ENCODE measurements at places on chromosomes 2 and 18.

DNA sequence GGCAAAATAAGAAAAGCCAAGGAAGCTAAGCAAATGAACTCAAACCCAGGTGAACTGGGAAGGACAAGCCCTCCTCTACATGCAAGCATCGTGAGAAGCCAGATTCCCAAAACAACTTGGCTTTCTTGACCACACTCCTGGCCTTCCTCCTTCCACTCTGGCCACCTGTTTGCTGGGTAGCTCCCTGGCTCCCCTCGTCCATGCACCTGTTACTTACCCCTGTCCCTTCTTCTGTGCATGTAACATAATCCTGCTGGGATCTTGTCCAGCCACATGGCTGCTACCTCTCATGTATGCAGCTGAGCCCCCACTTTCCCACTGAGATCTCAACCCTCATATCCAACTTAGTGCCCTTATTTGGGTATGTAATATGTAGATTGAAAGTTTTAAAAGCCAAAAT lies 121.6 kb downstream of the MYO5B start:
- DNase-seq: no peak

GRCh38 chr2:178522950-178523595 lies 42.8 kb downstream of the PLEKHA3 start:
- DNase-seq: peak; percentile 95

DNA sequence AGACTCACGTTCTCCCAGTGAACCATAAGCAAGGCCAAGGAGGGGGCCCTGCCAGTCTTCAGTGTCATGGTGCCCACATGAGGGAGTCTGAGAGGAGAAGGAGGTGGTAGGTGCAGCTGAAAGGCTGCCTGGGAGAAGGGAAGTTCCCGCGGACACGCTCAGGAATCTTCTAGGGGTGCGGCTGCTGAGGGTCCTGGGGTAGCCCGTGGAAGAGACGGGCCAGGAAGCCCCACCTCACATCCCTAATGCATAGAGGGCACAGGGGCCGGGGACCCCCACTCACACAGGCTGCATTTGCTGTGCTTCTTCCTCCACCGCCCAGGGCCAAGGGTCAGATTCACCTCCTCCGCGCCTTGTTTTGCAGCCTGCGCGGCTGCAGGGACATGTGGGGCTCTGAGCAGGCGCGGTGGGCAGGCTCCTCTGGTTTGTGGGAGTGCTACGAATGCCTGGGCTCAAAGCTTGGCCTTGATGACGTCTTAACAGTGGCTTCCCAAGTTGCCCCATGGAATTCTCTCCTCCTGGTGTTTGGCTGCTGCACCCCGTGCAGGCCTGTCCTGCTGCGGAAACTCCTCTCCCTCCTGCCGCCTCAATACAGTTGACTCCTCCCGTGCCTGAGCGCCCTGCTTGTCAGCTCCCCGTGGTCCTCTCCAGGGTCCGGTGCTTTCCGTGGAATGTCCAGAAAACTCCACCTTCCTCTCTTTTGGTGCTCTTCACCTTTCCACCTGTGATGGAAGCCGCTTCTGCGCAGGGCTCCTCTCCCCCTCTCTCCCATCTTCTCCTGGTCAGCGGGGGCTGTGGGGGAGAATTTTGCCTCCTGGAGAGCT lies 95.7 kb downstream of the VAPA start:
- no peak for DNase-seq

DNA sequence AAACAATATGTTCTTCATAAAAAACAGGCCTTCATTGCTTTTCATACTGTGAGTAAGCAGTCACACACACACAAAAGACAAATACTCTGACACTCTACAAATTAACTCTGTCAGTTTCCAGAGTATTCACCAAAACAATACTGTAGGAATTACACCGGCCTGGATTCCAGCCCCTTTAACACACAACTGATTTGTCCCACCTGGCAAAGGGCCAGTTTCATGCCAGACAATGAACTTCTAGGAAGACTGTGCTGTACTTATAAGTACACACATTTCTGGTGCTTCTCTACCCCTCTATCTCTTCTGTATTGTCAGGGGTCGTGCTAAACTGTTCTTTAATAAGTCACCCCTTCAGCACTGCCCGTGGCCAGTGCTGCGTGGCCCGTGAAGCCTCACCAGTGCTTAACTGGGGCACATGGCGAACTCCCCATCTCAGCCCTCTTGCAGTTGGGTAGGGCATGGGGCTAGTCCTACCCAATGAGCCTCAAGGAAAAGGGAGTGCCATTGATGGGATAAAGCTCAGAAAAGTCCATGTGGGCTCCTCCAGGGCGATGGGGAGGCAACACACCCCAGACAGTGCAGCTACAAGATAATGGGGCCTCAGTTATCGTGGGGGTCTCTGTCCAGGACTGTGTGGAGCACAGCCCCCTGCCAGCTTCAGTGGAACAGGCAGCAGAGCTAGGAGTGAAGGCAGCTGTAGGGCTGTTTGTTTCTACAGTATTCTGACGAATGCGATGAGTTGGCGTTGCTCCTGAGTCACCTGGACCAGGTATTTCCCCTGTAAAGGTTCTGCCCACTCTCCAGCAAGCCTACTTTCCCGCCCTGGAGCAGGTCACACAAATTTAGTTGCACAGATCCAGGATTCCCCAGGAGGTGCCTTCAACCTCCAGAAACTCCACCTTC lies 99.0 kb downstream of the SP3 start:
- no peak for DNase-seq

GRCh38 chr18:12656938-12657683 lies 796 bp downstream of the SPIRE1 start:
- peak; percentile 77 for DNase-seq

DNA sequence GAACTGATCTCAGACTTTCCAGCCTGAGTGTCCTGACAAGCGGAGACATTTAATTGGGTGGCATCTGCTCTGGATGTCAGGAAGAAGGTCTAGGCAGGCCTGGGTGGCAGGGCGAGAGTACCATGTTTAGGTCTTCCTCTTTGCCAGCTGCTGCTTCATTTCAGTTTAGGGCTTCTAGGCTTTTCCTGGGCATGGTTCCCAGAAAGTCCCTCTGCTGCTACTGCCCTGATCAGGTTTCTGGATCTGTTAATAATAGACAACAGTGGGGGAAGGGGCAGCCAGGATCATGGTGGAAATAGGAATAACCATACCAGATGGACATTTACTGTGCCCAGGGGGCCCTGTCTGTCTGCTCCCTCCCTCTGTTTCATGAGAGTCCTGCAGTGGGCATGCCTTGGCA lies 2.3 kb upstream of the PLCD4 start:
- DNase-seq: no peak

- DNase-seq: no peak
These were observed 422.6 kb upstream of the ID2 start for GRCh38 chr2:8259106-8259840.

DNA sequence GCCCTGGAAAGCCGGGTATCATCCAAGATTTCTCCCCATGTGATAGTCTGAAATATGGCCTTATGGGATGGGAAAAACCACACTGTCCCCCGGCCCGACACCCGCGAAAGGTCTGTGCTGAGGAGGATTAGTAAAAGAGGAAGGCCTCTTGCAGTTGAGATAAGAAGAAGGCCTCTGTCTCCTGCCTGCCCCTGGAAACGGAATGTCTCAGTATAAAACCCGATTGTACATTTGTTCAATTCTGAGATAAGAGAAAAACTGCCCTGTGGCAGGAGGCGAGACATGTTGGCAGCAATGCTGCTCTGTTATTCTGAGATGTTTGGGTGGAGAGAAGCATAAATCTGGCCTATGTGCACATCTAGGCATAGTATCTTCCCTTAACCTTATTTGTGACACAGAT lies 26.8 kb downstream of the RUFY4 start:
- DNase-seq: no peak

- no peak for DNase-seq
These were observed 143.5 kb downstream of the KLHL14 start for GRCh38 chr18:32629292-32629691.

GRCh38 chr2:60934165-60934722 lies 52.9 kb downstream of the REL start:
- DNase-seq: no peak

- DNase-seq: peak; percentile 94
These were observed 63.9 kb upstream of the ASAP2 start for GRCh38 chr2:9142551-9143263.

GRCh38 chr2:226963528-226963927 lies 127.7 kb downstream of the RHBDD1 start:
- DNase-seq: no peak

- DNase-seq: peak; percentile 82
These were observed 34.5 kb downstream of the NEURL3 start for GRCh38 chr2:96470636-96471035.

- DNase-seq: no peak
These were observed 62.5 kb downstream of the GNAL start for GRCh38 chr18:11751341-11752115.

GRCh38 chr2:182545420-182546167 lies 118.8 kb upstream of the PDE1A start:
- no peak for DNase-seq

DNA sequence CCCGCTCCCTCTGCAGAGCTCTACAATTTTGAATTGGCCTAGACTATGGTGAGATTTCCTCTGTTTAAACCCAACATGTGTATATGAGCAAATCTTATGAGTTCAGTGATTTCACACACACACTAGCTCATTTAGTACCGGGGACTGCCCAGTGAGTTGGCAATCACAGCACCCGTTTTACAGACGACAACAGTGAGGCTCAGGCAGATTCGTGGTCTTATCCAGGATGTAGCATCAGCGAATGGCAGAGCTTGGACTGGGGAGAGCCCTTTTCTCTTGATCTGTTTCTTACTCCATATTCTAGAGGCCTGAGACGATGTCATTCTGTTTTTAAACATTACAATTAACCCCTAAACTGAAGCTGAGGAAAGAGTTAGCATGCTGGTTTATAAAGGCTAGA lies 419.9 kb downstream of the NBAS start:
- DNase-seq: no peak

DNA sequence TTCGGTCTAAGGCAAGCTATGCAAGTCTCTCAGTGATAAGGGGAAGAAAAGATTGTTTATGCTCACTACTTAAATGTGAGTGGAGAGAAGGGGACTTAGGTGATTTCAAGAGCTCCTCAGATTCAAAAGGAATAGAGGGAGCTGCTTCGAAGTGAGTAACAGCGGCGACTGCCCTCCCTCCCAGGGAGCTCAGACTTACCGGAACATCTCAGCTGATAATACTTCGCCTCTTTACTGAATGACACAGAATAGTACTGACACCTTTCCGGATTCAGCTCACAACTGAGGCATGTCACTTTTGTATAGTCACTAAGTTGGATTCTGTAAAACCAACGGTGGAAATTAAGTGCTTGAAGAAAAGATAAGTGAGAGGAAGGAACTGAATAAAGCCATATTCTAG lies 55.5 kb downstream of the DPP4 start:
- no peak for DNase-seq

GRCh38 chr2:208669394-208669793 lies 262.8 kb downstream of the PTH2R start:
- no peak for DNase-seq

DNA sequence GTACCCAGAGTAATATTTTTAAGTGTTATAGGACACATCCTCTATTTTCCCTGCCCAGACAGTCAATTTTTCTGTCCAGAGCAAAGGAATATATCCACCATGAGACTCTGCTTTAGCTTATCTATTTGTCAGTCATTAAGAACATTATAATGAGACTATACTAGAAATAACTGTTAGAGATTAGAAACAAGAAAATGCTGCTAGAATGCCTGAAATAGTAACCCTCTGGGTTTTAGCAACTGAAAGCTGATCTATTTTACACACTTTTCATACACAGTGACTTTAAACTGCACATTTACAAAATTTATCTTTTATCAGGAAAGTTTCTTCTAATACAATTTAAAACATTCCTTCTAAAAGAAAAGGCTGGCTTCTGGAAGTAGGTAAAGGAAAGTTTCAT lies 39.6 kb downstream of the MBD2 start:
- no peak for DNase-seq

- no peak for DNase-seq
These were observed 1.9 kb upstream of the SYT4 start for GRCh38 chr18:43279015-43279744.

DNA sequence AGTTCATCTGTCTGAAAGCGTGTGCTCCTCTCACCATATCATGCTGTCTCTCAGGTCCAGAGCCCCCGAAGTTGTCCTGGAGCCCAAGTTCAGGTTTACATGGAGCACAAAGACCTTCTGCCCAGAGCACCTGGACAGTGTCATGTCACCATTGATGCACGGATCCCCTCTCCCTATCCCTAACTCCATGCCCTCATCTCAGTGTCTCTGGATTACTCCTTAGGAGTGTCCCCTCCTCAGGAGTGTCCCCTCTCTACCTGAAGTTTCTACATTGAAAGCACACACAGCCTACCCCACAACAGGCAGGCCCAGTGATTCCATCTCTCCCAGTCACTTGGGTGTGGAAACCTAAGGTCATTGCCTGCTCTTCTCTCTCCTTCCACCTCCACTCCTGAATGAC lies 144.1 kb upstream of the NCKAP5 start:
- DNase-seq: no peak

DNA sequence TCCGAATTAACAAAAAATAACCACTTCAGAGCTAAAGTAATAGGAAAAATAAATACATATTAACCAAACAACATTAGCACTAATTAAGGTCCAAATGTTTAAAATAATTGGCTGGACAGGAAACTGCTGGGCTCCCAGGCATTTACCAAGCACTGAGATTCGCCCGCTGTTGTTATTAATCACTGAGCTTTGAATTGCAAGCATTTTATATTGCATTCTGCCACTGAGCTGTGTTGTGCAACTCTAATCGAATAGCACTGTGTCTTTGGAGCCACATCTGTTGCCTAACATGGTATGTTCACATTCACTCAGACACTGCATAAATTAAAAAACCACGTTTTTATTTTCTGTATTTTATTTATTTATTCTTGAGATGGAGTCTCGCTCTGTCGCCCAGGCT lies 88.9 kb downstream of the SOWAHC start:
- DNase-seq: no peak

DNA sequence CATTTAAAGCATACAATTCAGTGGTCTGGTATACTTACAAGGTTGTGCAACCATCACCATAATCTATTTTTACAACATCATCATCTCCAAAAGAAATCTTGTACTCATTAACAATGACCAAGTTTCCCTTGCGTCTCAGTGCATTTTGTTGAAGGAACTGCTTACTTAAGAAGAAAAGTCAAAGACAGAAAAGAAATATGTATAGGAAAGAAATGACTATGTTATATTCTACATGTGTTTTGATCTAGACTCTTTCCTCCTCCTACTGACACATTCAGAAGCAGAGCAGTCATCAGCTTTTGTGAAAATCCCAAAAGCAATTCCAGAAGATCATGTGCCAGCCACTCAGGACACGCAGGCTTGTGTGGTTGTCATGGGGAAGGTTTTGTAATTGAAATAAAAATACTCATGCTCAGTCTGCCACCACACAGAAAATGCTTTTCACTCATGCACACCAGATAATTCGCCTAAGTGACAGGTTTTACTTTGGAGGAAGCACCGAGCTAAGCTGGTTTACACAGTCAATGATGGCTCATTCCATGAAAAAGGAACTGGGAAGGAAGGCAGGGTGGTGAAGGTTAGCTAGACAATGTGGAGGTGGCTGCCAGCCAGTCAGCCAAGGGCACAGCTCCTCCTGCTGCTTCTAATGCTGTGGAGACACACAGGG lies 158.5 kb upstream of the REV1 start:
- DNase-seq: no peak

- DNase-seq: no peak
These were observed 5.1 kb downstream of the COMMD1 start for GRCh38 chr2:61910603-61911002.

- DNase-seq: no peak
These were observed 39.8 kb upstream of the AAK1 start for GRCh38 chr2:69683170-69683971.

GRCh38 chr2:216863946-216864345 lies 4.1 kb upstream of the TNP1 start:
- DNase-seq: no peak
